ENCODE measurements at places on chromosomes 6 and 20.

DNA sequence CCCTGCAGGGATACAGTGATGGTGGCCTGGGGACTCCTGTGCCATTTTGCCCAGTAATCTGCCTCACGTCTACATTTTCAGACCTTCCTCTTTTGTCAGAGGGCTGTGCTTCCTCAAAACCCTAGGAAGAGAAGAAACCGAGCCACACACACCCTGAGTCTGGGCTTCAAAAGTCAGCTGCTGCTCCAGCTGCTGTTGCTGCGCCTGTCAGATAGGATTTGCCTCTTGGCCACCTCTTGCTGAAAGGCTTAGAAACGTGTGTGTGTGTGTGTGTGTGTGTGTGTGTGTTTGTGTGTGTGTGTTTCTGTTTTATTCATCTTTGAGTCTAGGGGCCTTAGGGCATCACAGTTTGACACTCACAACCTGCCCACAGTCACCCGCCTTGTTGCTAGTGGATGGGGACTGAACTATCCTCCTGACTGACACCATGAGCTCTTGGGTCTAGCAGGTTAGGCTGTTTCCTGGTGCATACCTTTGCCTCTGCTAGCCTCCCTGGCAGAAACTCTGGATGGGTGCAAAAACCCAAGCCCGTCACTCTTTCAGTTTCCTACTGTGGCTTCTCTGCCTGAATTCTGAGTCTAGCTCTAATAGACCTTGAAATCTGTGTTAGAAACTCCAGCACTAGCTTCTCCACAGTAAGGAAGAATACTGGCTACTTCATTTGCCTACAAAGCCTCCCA, 94.9 kb upstream of the CEP85L start:
- no peak for DNase-seq

GRCh38 chr6:13654496-13654895, 39.4 kb downstream of the NOL7 start:
- no peak for DNase-seq

DNA sequence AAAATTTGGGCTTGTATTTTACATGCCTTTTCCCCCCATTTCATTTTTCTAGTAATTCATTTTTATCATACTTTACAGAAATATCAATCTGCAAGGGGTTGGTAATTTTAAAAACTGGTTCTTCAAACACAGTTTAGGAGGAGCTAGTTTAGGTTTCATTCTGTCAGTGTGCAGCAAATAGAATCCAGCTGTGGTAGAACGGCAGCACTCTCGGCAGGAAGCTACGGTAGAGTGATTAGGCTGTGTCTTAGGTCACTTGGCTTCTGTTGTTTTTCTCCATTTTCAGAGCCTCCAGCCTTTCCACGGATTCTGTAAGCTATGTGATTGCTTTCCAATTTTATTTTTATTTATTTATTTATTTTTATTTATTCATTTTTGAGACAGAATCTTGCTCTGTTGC, 32.7 kb downstream of the TLDC2 start:
- DNase-seq, result no peak

DNA sequence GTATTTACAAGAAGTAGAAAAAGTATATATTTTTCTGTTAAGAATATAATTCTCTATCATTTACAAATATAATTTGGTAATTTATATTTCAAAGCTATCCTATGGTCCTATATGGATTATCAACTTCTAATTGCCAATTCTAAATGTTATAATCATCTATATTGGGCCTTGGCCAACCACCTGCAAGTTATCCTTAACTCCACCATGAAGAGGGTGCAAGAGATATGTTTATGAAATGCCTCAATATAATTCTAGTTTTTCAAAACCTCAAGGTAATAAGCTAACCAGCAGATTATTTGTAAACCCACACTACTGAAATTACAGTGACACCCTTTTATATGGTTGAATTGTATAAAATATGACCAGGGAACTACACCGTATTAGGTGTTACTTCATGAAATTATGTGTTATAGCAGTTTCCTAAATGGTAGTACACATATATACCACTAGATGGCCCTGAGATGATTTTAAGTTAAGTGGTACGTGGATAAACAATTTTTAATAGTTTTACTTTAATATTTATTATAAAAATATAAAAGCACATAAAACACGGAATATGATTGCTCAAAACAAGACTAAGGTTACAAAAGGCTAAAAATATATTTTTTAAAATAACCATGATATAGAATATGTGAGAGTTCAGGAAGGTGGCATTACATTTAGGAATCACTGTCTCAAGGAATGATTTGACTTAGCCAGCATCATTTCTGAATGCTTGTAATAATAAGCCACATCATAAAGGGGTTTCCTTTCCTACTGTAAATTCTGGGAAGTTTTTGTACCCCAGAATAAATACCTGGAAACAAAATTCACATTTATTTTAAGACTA, 9.8 kb upstream of the PNISR start:
- peak; percentile 24 for DNase-seq

DNA sequence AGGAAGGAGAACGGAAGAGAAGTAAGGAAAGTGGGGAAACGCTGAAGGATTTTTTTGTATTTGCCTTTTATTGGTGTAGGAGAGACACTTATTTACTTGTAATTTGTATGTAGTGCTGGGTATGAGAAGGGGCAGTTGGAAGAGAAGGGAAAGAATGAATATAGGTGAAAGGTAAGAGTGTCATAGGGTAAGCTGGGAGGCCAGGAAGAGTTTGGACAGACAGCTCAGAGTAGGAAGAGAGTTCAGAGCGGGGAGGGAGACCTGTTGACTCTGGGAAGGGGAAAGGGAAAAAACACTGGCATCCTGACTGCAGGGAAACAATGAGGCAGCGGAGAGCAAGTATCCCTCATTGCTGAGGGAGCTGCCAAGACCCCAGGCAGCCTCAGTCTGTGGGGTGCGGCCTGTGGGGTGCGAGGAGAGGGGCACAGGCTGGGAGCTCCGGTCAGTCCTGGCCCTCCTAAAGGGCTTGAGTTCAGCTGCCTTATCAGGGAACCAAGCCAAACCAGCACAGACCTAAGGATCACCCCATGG, 3.1 kb downstream of the TRAF3IP2 start:
- DNase-seq, result no peak

- peak; percentile 73 for DNase-seq
Measured at GRCh38 chr6:149082320-149082719, 235.2 kb upstream of the TAB2 start.

DNA sequence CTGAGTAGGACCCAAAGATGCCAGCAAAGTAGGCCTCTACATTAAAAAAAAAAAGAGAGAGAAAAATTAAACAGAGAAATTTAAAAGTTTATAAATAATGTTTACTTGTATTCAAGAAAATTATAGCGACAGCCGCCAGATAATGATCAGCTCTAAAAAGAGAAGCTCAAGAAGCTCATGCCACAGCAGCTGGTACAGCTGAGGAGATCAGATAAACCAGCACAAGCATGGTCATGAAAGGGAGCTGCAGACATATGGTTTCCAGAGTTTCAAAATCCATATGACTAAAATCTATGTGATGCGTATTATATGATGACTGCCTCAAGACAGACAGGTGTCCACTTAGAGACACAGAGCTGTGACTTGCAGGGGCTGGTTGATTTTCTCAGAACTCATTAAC, 13.6 kb upstream of the HLA-C start:
- DNase-seq, result no peak

- DNase-seq, result peak; percentile 20
Measured at GRCh38 chr6:1535295-1535694, 74.4 kb upstream of the FOXC1 start.

- no peak for DNase-seq
Measured at GRCh38 chr6:37561361-37561760, 61.7 kb upstream of the CCDC167 start.

- DNase-seq, result no peak
Measured at GRCh38 chr6:131062241-131063027, 611 bp downstream of the EPB41L2 start.

DNA sequence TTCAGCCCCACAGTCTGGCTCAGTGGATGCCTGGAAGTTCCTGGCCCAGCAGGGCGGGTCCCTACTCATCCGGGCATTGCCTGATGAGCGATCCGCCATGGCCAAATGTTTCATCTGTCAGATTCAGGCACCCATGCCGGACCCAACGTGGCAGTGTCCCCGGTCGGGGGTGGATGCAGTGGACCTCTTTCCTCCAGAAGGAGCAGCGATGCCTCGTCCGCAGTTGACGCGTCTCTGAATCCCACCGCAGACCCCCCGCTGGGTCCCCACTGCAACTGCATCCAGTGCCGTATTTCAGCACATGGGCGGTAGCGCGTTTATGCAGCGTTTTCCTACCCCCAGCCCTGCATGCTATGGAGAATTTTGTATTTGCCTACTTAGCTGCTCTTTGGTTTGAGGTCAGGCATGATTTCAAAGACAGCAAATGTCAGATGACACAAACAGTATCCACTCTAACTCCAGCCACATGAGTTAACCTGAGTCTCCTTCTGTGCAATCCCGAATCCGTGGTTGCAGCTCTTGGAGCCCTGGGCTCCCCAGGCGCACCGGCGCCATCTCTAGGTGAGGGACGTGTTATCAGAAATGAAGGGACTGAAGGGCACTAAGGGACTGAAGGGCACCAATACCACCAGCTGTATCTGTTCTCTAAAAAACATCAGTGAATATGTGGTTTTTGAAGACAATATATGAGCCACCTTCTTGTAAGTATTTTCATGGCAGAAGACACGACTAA, 72.6 kb upstream of the THBS2 start:
- DNase-seq, result peak; percentile 61

GRCh38 chr20:46249671-46250070, 58.6 kb downstream of the CDH22 start:
- DNase-seq, result no peak

GRCh38 chr6:169864148-169865020, 113.0 kb downstream of the ERMARD start:
- DNase-seq, result no peak

DNA sequence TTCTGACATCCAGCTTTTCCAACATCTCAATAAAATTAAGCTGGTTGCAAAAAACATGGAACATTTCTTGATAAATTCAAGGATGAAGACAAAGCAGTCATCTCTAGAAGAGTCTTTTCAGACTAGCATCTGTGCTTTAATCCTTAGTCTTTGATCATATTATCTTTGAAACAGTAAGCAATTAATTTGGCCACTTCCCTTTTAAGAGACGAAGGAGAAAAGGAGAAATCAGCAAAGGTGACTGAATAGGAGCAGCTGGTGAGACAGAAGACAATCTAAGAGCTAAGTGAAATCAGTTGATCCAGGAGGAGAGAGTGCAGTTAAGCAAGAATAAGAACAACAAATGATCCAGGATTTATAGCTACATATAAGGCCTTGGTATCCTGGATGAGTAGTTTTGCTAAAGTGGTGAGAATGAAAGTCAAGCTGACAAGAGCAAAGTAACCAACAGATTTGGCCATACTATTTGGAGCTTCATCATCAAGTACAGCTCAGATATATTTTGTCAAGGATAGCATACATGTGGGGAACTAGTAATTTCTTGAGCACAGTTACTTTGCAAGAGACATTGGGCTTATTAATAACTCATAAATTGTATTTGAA, 215.5 kb downstream of the ADGB start:
- DNase-seq, result peak; percentile 11

DNA sequence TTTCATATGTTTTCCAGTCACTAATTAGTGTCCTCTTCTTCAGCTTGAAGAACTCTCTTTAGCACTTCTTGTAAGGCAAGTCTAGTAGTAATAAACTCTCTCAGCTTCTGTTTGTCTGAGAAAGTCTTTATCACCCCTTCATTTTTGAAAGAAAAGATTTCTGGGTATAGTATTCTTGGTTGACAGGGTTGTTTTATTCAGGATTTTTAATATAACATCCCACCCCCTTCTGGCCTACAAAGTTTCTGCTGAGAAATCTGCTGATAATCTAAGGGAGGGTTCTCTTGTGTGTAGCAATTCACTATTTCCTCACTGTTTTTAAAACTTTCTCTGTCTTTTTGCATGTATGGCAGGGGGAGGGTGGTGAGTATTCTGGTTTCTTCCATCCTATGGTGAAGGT, 9.6 kb upstream of the WFDC11 start:
- DNase-seq, result no peak

- DNase-seq, result peak; percentile 33
Measured at GRCh38 chr20:8640461-8640860, 428.4 kb upstream of the PLCB4 start.

DNA sequence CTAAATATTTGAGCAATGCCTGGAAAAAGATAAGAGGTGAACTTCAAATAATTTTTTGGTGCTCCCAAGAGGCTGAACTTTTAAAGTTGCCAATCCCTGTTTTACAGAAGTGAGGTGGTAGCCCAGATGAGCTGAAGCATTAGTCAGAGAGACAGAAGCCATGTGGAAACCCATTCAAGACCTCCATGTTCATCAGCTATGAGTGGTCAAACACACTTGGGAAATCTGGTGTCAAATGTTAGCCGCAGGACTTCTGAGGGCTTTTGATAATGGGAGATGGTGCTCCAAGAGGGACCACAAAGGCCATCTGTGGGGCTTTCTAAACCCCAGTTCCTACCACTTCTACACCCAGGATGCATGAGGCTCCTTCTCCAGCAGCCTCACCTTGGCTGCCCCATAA, 77.5 kb upstream of the MRPS10 start:
- DNase-seq, result no peak

DNA sequence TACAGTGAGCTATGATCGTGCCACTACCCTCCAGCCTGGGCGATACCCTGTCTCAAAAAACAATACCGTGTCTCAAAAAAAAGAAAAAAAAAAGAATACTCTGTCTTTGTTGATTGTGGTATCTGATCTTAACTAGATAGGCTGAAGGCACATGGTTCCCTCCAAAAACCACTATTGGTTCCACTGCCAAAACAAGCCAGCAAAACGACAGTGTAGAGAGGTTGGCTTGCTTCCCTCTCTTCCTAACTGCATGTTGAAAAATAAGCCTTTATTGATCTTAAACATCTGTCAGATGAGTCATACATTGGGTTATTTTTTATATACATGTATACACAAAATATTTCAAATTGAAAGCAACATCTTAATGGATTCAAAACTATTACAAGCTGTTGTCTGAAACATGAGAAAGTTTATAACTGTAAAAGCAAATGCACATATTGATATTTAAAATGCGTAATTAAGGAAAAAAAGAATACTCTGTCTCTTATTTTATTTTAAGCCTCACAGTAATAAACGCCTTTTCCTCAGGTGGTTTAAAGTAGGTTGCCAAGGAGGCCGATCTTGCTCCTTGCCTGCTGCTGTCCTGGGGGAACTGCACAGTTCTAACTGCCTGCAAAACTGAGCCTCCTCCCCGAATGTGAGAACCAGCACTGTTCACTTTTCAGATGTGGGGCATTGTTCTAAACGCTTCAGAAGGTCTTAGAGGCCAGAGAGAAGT, 7.0 kb upstream of the NINL start:
- DNase-seq, result no peak

DNA sequence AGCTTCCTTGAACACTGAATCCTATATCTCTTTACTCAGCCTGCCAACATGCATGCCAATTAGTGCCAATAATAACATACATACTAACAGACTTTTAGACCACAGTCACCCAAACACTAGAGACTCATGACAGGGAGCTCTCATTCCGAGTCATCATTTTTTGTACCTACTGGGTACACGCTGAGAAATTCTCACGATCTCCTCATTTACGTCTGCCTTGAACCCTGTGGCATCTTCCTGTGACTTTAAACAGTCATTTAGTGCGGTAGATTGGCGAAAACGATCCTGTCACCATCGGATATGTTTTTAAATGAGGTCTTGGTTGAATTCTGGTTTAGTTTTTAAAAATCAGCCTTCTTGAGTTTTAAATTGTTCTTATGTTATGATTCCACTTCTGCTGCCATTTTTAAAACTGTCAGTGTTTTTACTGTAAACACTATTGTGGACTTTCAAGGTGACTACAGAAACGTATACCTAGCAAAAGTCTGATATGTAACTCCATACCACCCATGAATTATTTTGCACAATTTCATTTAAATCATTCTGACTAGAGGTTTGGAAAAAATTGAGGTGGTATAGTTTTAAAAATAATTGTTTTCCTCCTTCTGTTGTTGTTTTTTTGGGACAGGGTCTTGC, 275.4 kb downstream of the TSHZ2 start:
- DNase-seq, result no peak

Data from fibroblast of upper back skin (primary cell).